NCI-H2081 treated with DMSO at 0.1 percent for 48 hours (cell line): ENCODE measurements at places on chromosomes 2 and 18.

- no peak for DNase-seq
Observed at GRCh38 chr2:144357623-144358373, 162.1 kb downstream of the ZEB2 start.

- peak; percentile 35 for DNase-seq
Observed at GRCh38 chr2:84881581-84882413, 913 bp upstream of the TRABD2A start.

- no peak for DNase-seq
Observed at GRCh38 chr2:83106853-83107252, 1352.2 kb downstream of the SUCLG1 start.

- no peak for DNase-seq
Observed at GRCh38 chr2:100993294-100993693, 8.8 kb upstream of the RPL31 start.

- no peak for DNase-seq
Observed at GRCh38 chr2:37189452-37190153, 1.1 kb upstream of the SULT6B1 start.

DNA sequence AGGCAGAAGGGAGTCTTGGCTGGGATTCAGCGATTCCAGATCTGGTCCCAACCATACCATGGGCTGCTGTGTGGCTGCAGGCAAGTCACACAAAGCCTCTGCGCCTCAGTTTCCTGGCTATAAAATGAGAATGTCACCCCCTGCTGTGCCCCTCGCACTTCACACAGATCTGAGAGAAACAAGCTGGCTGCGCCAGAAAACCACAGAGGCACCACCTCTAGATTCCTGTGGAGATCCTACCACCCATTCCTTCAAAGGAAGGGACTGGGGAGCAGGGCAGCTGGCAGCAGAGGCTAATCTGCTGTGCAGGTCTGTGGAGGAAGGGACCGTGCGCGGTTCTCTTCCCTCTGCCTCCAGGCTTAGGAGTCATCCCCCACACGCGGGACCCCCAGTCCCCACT lies 19.8 kb downstream of the NEURL3 start:
- DNase-seq = no peak

DNA sequence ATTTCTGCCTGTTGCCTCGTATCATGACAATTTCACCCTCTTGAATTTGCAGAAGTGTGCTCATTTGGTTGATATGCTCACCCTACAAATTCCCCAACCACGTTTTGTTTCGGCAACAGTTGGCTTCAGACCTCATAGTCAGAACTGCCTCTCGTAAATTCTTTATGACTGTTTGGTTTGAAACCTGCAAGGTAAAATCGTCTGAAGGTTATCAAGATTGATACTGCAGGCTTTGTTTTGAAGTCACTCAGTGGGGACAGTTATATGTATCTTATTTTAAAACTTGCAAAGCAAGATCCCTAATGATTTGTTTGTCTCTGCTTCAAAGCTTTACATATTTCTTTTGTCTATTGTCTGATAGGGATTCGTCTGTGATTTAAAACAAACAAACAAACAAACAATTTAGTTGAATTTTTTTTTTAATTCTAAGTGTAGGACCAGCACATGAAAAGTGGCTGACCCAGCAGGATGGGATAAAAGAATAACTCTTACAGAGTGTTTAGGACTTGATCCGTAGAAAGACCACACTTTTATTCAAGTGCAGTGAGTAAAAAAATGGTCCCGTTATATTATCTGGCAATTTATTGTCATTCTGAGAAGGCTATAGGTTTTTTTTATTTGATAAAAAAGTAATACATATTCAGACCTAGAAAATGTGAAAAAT lies 45.7 kb upstream of the MYCN start:
- DNase-seq = no peak

DNA sequence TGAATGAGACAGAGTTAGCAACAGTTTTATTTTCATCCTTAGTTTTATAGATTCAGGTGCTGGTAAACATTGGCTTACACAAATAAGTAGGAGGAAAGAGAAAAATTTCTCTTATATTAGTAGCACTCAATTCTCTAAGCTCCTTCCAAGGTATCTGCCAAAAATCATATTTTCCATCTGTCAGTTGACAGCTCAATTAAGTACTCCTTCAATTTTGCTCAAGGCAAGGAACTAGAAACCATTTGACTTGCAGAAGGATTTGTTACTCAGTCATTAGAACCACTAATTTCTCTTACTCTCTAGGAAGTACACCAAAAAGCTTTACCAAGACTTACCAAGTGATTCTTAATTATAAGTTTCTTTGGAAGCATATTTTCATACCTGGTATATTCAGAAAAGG lies 101.4 kb upstream of the ATP8B1 start:
- DNase-seq = no peak

DNA sequence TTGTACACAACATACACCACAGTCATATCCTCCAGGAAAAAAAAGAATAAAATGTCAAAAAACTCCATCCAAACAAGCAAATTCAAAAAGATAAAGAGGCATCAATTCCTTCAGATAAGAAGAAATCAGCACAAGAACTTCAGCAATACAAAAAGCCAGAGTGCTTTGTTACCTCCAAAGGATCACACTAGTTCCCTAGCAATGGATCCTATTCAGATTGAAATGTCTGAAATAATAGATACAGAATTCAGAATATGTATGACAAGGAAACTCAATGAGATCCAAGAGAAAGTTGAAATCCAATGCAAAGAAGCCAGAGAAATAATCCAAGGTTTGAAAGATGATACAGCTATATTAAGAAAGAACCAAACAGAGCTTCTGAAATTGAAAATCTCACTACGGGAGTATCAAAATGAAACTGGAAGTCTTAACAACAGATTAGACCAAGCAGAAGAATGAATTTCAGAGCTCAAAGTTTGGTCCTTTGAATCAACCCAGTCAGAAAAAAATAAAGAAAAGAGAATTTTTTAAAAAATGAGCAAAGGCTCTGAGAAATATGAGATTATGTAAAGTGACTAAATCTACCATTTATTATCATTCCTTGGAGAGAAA lies 80.6 kb downstream of the TRABD2A start:
- DNase-seq = no peak

- DNase-seq = no peak
Observed at GRCh38 chr2:142642650-142643049, 234.8 kb upstream of the KYNU start.

DNA sequence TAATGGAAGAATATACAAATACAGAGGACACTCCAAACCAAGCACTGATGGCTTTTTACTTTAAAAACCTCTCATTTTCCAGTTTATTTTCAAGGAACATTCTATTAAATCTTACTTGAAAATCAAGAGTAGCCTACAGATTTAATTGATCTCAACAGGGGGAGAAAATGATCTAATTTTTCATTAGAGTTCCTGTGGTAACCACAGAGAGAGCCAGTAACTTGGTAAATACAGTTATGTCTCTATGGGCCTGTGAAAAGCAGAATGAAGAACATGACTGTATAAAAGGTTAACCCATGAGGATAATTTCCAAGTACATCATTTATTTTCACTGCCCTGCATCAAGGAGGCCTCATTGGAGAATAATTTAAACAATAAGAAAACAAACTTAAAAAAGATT lies 39.8 kb upstream of the ITPRID2 start:
- DNase-seq = no peak

DNA sequence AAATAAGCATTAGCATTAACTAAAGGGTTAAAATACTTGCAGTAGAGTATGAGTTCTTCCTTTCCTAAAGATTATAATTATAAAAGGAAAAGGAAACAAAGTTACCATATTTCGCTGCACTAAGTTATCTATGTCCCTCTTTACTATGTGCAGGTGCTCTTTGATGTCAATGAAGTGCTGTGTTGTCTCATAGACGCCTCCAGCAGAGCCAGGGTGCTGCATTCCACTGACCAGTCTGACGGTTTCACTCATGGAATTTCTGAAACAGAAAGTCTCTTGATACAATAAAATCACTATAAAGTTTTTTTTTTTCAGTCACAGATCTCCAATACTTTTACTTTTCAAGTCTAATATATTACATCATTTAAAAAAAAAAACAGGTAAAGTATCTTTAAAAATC lies 14.5 kb upstream of the CPLX4 start:
- DNase-seq = no peak

- DNase-seq = no peak
Observed at GRCh38 chr2:120823551-120823950, 87.9 kb downstream of the GLI2 start.

GRCh38 chr2:1097101-1097500 lies 146.5 kb downstream of the SNTG2 start:
- no peak for DNase-seq

DNA sequence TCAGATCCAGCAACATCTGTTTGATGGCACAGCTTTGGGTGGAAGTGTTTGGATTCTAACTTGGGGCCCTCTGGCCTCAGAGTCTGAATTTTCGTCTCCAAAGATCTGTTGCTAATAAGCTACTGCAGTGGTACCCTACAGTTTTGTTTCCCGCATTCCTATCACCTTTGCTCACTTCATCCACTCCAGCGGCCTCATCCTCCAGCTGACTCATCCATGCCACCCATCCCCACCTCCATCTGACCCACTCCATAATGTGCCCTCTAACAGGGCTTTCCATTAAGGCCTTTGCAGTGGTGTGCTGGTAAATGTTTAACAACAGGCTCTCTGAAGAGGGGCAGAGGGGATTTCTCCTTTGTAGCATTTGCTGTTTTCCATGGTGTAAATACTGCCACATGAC lies 225.5 kb downstream of the TGIF1 start:
- DNase-seq = no peak

DNA sequence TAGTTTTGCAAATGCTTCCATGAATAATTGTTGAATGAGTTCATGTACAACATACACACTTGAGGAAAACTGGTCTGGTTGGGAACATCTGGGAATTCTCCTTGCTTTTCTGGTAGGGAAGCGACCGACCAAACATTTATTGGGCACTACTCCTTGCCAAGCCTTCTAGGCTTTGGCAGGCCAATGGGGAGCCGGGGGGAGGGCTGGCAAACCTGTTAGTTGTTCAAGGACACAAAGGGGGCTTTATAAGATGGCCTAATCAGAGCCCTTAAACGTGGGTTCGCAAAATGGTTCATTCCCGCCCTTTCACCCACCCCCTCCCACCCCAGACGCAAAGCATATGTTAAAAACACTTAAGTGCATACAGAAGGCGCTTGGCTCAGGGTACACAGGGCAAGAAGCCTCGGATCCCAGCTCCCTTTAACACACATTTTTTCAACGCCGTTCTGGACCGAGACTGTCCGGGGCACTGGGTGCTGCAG lies 844 bp upstream of the VSNL1 start:
- no peak for DNase-seq

GRCh38 chr2:67993329-67993728 lies 69.5 kb downstream of the C1D start:
- no peak for DNase-seq

- no peak for DNase-seq
Observed at GRCh38 chr18:32776561-32776960, 3.7 kb upstream of the KLHL14 start.

- peak; percentile 8 for DNase-seq
Observed at GRCh38 chr2:10911291-10912075, at the start of gene KCNF1. TSS of gene KCNF1 (plus strand) at chr2:10911934. CDS start at chr2:10912427, 493 bp downstream.

- DNase-seq = no peak
Observed at GRCh38 chr2:160381425-160381951, 112.1 kb downstream of the RBMS1 start.

DNA sequence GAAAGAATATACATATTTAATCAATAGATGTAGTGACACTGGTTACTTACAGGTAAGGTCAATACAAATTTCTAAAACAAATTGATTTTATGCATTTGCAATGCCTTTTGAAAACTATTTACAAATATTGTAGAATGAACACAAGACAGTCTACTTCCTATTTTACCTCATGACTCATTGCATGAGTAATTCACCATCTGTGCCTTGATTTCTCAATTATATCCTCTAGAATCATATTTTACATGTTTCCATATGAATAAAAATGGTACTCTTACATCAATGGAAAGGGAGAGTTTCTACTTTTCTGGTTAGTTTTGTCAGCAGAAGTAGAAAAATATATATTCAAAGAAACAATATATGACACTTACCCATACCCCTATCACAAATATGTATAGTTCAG lies 203.8 kb upstream of the CDH7 start:
- no peak for DNase-seq

DNA sequence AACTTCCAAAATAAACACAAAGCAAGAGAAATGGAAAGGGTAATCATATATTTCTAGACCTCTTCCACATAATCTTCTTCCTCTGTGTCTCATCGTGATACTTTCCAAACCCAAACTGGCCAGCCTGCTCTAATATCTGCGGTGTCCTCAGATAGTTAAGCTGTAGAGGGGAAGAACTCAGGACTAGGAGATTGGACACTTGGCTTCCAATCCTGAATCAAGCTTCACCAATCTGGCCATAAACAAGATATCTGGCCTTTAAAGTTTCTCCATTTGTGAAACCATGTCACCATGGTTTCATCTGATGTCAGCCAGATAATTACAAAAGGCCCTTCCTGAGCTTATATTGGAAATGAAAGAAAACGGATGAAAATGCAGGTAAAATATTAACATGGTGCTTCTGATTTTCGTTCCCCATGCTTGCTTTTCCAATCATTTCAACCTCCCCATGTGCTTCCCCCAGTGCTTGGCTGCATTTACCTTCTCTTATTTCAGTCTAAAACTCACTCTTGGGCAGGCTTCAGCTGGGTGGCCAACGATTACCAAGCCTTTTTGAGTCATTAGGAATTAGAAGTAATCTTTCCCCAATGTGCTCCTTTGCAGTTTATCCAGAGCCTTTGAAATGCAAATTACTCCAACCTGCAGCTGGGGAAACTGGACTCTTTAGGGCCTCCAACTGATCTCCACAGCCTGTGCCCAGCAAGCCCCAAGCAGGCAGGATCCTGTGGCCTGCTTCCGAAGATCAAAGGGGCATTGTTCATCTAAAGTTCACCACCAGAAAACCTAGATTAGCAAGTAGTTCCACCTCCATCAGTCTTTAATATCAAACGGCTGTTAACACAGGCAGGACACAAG lies 44.5 kb upstream of the MYCN start:
- DNase-seq = no peak

GRCh38 chr2:113762377-113763118 lies 6.1 kb upstream of the SLC35F5 start:
- no peak for DNase-seq

- DNase-seq = no peak
Observed at GRCh38 chr2:10720306-10720705, 1.1 kb upstream of the ATP6V1C2 start.

- DNase-seq = no peak
Observed at GRCh38 chr2:98730053-98730706, 752 bp downstream of the MGAT4A start.

DNA sequence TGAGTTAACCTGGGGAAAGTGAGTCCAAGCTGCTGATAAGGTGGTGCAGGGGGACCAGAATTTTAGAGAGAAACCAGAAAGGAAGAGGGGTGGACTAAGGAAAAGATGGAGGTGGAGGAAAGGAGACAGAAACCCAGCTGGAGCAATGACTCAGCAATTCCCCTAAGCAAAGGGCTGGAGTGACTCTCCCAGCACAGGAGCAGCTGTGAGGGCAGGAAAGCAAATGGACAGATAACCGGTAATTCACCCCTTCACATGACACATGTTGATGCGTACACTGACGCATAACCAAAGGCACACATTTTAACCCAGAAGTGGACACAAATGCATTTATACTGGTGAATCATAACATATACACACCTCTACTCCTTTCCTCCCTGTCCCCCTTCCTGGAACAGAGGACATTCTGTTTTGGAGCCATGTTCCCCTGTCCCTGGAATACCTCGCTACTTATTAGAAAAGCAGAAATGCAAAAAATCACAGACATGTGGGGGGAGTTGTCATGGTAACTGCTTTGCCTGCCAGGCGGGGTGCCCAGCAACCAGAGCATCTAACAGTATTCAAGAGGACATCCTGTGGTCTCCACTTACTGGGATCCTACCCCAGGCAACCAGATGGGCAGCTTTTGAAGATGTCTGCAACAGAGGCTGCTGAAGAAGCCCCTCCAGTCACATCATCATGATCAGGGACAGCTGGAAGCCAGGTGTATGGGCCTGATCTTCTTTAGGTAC lies 4.7 kb downstream of the CDK5R2 start:
- DNase-seq = no peak
